Hippocampal formation (tissue), 2 donors: ENCODE measurements at places on chromosomes 11 and 22.

DNA sequence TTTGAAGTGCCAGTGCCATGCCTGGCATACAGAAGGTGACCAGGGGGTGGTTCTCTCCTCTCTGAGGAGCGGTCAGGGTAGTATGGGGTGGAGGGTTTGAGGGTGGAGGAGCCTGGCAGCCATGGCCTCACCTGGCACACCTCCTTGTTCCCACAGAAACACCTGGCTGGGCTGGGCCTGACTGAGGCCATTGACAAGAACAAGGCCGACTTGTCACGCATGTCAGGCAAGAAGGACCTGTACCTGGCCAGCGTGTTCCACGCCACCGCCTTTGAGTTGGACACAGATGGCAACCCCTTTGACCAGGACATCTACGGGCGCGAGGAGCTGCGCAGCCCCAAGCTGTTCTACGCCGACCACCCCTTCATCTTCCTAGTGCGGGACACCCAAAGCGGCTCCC lies 9.6 kb downstream of the SERPINH1 start:
- no peak for DNase-seq

DNA sequence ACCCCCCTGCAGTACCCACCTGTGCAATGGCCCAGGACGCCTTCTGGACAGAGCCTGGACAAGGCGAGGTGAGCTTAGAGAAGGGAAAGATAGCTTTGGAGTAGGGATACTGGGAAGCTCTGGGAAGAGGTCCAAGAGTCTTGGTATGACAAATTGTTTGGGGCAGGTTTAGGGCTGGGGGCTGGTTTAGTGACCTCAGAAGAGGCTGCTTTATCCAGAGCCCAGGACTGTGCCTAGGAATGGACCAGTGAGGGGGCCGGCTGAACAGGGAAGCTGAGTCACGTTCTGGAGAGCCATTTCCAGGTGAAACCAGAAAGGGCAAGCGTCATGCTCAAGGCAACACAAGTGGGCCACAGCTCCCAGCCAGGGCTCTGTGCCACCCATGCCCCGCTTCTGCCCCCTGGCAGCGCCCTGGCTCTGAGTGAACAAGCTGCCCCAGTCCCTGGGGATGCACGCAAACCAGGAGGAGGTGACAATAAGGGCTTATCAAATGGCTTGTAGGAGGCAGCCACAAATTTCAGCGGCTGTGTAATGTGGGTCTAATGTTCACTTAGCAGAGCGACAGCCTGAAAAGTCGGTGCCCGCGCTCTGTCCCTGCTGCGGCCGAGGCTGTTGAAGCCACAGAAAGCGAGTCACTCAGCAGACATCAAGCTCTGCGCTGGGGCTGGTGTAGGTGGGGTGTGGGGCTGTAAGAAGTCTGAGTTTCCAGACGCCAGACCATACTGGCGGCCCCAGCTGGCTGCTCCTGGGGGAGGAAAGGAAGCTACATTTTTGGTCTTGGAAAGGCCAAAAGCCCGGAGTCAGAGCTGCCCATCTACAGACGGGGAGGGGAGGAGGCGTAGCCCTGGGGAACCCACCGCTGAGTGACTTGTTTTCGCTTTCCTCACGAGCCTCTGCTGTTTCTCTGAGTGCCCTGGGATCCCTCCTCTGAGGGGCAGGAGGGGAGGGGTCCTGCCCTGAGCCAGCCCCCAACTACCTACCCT lies 18.3 kb upstream of the SYT7 start:
- DNase-seq = no peak

GRCh38 chr11:115363426-115363825 lies 140.8 kb downstream of the CADM1 start:
- no peak for DNase-seq

- DNase-seq = no peak
Measured at GRCh38 chr11:128026596-128026995, 560.8 kb downstream of the ETS1 start.

DNA sequence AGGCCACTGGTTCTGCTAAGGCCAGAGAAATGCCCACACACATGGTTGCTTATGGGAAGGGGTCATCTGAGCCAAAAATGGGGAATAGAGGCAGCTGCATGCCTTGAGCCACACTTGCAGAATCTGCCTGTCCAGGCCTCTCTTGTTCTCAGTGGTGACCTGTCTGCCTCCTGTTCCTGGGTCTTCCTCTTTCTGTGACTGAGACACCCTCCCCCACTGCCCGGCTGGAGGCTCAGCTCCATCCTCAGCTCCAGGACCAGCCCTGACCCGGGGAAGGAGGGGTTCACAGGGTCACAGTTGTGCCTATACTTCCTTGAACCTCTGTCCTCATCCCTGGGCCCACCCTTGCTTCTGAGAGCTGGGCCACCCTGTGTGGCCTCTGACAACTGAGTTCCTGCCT lies 52.3 kb downstream of the CSF2RB start:
- DNase-seq = no peak

DNA sequence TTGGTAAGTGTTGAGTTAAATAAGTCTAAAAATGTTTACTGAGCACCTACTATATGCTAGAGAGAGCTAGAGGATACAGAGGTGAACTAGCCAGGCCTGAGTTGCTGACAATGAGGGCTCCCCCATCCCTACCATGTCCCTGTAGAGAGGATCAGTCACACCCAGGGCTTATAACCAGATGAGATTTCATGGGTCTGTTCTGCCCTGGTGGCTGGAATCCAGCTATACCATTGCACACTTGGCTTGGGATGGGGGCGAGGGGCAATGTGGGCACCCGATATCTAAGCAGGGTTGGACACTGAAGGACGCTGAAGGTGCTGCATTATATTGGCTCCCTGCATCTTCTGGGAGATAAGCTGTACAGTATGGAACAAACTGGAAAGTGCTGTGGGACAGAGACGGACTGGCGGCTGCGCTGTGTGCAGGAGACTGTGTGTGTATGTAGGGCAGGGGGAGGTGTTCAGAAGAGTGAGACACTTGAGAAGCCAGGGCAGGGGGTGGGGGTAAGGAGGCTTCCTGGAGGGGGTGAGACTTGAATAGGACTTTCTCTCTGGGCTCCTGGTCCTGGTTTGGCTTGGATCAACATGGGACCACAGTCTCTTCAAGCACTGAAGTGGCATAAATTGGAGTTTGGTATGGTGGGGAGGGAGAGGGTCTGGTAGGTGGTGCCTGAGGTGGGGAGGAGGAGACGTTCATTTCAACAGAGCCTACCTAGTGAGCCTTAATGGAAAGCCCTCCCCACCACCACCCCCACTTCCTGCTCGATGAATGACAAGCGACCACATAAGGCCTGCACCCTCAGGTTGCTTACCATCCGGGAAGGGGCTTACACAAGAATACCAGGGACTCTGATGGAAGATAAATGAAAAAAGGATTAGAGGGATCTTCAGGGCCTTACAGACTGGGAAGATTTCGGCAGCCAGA lies 1.8 kb downstream of the CD82 start:
- no peak for DNase-seq

GRCh38 chr11:65897020-65897471 lies 3.1 kb downstream of the FOSL1 start:
- DNase-seq = no peak

DNA sequence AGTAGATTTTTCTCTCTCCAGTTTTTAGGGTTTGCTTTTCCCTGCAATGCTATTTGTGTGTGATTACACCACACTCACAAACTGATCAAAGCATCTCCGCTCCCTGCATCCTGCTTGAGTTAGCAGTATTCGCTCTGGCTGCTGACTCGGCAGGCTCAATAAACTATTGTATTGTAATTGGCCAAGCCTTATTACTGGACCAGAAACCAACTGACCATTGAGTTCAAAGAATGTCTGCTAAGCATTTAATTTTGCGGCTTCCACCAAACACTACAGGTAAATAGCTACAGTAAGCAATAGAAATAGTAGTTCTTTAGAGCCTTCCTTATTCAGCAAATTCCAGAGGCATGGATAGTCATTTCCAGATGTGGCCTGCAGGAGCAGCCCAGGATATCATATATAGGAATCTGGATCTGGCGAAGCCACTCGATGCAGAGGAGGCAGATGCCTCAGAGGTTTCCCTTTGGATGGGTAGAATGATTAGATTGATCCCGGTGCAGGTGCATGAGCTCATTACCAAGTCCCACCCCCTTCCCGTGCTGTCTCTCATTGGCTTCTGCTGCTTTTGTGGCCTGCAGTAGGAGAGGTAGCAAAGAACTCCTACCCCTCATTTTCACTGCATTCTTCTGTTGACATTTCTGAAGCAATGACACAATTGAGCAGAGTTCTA lies 77.3 kb downstream of the COMMD9 start:
- DNase-seq = no peak

GRCh38 chr11:86101493-86101892 lies 32.6 kb upstream of the PICALM start:
- no peak for DNase-seq

- no peak for DNase-seq
Measured at GRCh38 chr11:30345644-30346043, 22.7 kb downstream of the ARL14EP start.

GRCh38 chr11:77207618-77208313 lies 79.7 kb downstream of the MYO7A start:
- DNase-seq = no peak

DNA sequence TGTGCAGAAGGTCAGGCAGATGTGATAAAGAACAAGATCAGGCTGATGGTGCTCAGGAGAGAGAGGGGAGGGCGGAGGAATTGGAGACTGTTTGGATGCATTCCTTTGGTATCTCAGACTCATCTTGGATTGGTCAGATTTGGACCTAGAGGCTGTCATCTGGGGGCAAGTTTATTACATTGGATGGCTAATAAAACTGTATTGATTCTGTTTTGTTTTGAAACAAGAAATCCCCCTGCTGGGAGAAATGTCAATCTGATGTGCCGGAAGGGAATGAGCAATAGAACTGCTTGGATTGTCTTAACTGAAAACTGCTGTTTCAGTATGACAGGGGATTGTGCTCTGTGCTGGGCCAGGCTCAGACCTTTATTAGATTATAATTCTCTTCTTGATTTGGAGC lies 25.5 kb upstream of the CCDC90B start:
- DNase-seq = no peak

- DNase-seq = no peak
Measured at GRCh38 chr22:19448076-19448607, 631 bp upstream of the C22orf39 start.

DNA sequence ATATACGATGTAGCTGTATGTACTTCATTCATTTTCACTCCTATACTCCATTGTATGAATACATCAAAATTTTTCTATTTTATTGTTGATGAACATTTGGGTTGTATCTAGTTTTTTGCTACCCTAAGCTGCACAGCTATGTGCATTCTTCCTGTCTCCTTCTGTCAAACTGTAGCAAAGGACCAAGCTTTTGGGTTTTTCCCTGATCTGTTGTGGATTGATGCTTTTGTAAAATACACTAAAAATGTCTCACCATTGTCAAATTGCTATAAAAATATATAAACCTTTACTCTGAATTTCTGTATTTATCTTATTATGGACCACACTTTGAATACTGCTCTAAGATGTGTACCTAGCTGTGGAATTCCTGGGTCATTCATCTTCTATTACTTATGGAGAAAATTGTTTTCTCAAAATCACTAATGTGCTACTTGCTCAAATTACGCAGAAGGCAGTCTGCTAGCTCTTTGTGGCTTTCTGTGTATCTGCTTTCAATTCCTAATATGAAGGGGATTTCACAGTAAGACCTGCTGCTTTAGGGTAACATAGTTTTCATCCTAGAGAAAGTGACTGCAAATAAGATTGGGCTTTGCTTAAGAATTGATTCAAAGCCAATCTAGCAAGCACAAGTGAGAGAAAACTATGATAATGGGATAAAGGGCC lies 123.4 kb downstream of the CYP2R1 start:
- DNase-seq = no peak

- no peak for DNase-seq
Measured at GRCh38 chr11:64719406-64719805, 3.6 kb downstream of the NRXN2 start.

GRCh38 chr11:46305295-46305694 lies 27.8 kb downstream of the CREB3L1 start:
- no peak for DNase-seq

DNA sequence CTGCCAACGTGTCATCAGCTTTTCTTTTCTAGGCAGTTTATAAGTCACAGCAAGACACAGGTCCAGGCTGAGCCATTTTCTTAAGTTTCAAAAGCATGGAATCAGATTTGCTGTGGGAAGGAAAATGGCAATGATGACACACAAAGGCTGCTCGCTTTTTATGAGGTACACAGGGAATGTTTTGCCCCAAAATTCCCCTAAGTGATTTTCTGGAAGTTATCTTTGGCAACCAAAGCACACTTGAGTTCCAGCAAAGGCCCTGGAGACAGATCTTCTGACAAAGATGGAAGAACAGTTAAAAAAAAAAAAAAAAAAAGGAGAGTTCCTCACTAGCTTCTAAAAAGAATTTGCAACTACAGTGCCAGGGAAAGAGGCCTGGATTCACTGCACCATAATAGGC lies 260.8 kb downstream of the LARGE1 start:
- no peak for DNase-seq

DNA sequence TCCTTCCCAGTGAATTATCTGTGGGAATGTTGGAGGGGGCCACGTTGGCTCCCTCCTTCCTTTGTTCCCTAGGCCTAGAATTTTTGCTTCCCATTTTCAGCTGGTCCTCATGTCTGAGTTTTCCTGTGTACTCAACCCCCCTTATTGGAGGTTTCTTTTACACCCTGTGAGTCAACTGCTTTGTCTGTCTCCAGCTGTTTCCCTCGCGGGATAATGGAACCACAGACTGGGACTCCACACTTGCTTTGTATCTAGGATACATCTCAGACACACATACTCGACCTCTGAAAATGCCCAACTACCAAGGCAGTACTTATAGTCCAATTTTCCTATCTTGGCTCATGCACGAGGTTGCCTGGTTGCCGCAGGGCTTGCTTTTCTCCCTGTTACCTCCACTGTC lies 352.7 kb upstream of the MPPED2 start:
- no peak for DNase-seq

DNA sequence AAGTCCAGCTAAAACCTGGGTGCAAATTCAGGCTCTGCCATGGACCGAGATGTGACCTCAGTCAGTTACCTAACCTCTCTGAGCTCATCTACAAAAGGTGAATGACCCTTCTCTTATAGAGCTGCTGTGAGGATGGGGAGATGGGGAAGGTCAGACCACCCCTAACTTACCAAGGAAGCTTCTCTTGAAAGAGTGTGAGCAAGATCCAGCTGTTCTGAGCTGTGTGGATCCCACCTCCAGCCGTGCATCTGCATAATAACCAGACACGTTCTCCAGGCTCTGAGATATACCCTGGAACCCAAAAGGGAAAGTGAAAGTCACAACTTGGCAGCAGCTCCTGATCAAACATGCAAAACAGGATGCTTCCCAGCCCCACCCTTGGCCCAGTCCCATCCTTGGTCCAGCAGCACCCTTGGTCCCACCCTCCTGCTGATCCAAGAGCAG lies at the start of gene APOL3:
TSS of gene APOL3 (minus strand) at position 257 of the 444 bp plus-strand sequence. CDS start 11,700 bp downstream, outside the sequence.
- DNase-seq = no peak

DNA sequence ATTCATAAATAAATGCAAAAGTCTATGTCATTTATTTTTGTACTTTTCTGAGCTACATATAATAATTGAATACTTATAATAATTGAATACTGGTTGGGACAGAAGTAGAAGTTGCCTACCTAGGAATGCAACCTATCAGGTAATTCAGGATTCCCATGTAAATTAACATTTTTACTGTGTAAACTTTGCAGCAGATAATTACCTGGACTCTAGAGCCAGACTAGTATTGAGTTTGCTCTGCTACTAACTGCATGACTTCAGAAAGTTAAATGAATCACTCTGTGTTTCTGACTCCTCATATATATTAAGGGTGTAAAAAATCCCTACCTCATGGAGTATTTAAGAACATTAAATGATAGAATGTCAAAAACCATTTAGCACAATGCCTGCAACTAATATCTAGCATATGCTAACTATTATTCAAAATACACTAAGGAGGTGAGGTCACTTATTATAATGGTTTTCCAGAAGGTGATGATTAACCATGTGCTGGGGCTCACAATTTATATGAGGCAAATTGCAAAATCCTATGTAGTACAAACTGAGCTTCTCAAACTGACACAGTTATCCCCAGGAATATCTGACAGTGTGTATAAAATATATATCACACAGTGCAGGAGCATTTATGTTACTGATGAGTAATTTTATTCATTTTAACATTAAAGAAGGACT lies 138.1 kb upstream of the ANO3 start:
- DNase-seq = no peak
